ENCODE measurements at places on chromosomes 2 and 18.

DNA sequence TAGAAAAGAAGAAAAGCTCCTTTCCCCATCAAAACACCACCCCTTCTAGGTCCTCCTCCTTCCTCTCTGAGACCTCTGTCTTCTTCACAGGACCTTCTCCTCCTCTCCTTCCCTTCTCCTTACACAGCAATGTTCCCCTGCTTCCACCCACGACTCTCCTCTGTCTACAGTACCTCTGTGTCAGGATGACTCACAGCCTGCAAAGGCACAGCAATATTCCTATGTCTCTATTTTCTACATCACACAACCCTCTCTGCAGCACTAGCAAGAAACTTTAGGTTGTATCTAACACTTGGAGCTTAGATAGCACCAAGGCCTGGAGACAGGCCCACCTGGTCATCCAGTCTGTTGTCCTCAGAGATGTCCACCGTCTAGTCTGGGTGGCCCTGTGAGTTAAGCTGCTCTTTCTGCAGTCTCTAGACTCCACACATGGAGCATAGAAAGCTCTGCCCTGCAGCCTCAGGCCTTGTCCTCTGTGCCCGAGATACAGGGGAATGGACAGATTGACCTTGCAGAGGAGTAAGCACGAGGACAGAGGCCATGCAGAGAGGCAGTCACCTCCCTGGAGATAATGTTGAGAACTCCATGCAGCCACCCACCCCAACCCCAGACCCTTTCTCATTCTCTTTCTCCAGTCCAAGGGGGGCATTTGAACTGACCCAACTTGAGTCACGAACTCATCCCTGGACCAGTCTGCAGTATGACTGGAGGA, 212.0 kb downstream of the TNS1 start:
- no peak for DNase-seq

GRCh38 chr2:187617905-187618304, 63.7 kb upstream of the TFPI start:
- DNase-seq, result no peak

GRCh38 chr2:221724631-221725203, 152.6 kb upstream of the EPHA4 start:
- no peak for DNase-seq

GRCh38 chr2:62475172-62476011, 30.6 kb downstream of the TMEM17 start:
- no peak for DNase-seq

GRCh38 chr2:151030663-151031230, 230.9 kb downstream of the RBM43 start:
- no peak for DNase-seq

- no peak for DNase-seq
Observed at GRCh38 chr2:182636699-182637098, 79.4 kb upstream of the DNAJC10 start.

- DNase-seq, result no peak
Observed at GRCh38 chr2:168801961-168802858, at the start of gene NOSTRIN. Gene NOSTRIN (plus strand): TSS chr2:168802637. CDS start chr2:168802647, 10 bp downstream.

DNA sequence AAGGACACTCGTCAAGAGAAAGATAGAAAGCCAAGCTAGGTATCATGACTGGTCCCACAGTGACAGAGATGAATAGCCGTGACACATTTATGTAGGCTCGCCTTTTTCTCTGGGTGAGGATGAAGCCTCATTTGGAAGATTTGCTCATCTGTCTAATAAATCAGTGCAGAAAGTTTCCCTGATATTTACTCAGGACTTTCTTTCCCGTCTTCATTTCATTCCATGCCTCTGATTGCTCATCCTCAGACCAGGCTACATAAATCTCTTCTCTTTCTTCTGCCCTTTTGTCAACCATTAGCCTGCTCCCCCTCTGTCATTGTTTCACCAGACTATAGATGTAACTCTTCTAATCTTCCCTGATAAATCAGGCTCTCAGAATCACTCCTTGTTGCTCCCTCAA, 361.8 kb upstream of the MEIS1 start:
- no peak for DNase-seq

DNA sequence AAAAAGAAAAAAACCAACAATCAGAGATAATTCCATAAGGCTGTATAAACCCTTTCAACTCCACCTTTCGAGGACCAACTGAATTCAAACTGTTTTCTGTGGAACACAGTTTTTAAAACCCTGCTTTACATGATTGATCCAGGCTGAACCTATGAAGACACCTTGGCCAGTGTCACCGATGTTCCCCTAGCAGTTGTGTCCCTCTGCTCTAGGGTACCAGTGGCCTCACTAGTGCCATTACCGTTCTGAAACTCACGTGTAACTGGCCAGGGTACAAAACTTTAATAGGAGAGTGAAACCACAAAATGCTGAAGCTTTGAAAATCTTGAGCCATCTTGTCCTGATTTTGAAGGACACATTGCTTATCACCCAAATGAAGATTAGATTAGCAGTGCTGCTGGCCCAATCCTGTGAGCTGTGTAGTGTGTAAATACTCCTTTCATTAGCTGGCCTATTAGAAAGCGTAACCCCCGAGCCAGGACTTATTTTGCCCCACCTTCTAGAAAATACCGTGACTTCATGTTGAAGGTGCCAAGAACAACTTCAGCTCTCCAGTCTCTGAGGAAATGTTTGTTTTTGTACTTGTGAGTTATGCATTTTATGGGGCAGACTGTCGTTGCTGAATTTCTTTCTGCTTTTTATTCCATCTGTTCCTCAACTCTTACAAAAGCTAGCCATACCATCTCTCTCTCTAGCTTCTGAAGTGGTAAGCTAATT, 147.8 kb upstream of the MAP3K20 start:
- no peak for DNase-seq

GRCh38 chr2:240435457-240435947, at the start of gene GPC1:
Gene GPC1 (plus strand): TSS chr2:240435663. CDS start chr2:240435919, 256 bp downstream.
- no peak for DNase-seq

Measured in cortex of kidney (tissue), 1 donor.